ENCODE measurements at places on chromosomes 7 and 10.

GRCh38 chr10:12603766-12604470, 254.6 kb downstream of the CAMK1D start:
- DNase-seq: no peak

DNA sequence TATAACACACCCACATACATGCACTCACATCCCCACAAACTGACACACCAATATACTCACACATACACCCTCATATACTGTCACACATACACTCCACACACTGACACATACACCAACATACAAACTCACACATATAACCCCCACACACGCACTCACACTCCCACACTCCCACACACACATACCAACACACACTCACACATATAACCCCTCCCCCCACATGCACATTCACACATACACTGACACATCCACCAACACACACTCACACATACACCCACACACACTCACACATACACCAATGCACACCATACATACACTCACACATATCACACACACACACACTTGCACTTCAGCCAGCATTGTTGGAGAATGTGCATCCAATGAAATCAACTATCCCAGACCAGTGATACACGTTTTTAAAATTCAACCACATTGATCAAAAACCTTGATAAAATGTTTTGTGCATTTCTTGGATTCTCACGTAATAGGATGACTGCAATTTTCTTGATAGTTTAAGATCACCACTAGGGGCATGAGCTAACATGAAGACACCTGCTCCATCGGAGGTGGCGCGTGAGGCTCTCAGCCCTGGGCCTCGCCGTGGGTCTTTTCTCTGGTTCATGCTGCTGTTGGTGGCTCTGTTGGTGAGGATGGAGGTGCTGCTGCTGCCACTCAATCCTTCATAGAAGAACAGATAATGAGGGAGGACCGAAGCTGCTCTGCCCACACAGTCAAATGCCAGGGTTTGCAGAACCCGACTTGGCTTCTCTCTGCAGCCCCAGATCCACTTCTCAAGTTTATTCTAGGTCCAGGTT, 32.1 kb upstream of the CHST15 start:
- DNase-seq: no peak

GRCh38 chr7:139106959-139107358, 2.6 kb downstream of the ZC3HAV1 start:
- DNase-seq: no peak

- DNase-seq: no peak
These were observed 47.9 kb downstream of the WAC start for GRCh38 chr10:28580825-28581224.

GRCh38 chr10:127090138-127090537, 106.3 kb downstream of the INSYN2A start:
- DNase-seq: no peak

GRCh38 chr7:91533996-91534395, 269.8 kb downstream of the FZD1 start:
- no peak for DNase-seq

- no peak for DNase-seq
These were observed 16.6 kb upstream of the PTN start for GRCh38 chr7:137360087-137360679.

GRCh38 chr10:22110761-22111160, 107.1 kb downstream of the EBLN1 start:
- DNase-seq: no peak

- no peak for DNase-seq
These were observed 407 bp upstream of the MKRN1 start for GRCh38 chr7:140479739-140480084.

GRCh38 chr7:111053035-111053434, 37.9 kb upstream of the LRRN3 start:
- no peak for DNase-seq

- DNase-seq: no peak
These were observed 119.5 kb downstream of the ICA1 start for GRCh38 chr7:8142477-8142876.

- no peak for DNase-seq
These were observed 85.2 kb upstream of the PDSS1 start for GRCh38 chr10:26612151-26612915.

GRCh38 chr10:47173929-47174442, 126.0 kb upstream of the GDF10 start:
- DNase-seq: no peak

- no peak for DNase-seq
These were observed 29.3 kb downstream of the RHOBTB1 start for GRCh38 chr10:60914690-60915141.

- DNase-seq: no peak
These were observed 304.1 kb downstream of the PAXIP1 start for GRCh38 chr7:154698726-154699291.

DNA sequence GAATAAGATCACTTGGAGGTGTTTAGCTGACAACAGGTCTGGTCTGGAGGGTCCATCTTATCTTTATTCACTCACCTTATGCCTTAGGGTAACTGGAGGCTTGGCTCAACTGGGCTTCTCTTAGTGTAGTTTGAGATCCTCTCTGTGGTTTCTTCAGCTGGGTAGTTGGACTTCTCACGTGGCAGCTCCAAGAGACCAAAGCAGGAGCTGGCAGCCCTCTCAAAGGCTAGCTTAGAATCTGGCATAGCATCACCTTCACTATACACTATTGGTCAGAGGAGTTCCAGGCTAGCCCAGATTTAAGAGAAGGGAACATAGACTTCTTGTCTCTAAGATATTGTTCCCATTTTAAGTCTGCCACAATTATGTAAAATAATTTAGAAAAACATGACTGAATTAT, 16.4 kb downstream of the ADK start:
- DNase-seq: no peak

DNA sequence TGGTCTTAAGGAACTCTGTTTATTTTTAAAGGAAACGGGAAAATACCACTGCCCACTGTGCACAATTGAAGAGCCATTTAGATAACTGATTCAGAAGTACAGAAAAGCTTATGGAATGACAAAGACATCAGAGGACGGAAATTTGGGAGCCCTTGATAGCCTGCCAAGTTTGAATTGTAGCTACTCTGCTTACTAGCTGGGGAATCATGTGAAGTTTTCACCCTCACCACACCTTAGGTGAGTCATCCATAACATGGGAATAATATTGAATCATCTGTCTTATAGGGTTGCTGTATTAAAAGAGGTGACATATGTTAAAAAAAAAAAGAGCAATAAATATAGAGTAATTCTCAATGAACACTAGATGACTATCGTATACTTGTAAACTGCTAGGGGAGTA, 1104.2 kb downstream of the GATA3 start:
- DNase-seq: no peak
